Skin of body (tissue), 3 donors: ENCODE measurements at places on chromosomes 5 and 9. TPM values are rescaled to one million over a fixed set of nuclear protein-coding genes. Genes with fewer than 3 reads are reported as not detected.

TNFSF15 gene
- 0.59 TPM for total RNA-seq

- peak; percentile 63 for DNase-seq
Measured at GRCh38 chr5:151155775-151156506, 1.6 kb downstream of the ANXA6 start.

NEUROG1 gene
- total RNA-seq: not detected

DNA sequence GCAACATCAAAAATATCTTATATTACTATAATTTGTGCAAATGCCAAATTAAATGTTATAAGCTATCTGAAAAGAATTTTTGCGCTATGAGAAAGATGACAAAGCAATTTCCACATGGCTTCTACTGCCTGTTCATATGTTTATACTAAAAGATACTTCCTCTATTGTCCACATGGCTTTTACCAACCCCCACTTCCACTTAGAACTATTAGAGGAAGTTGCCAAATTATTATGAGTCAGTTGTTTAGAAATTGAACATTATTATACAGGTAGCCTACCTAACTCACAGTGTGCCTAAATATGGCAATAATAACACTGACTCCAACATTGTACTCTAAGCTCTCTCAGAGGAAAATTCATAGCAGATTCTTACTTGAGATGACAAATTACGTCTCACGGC lies 37.6 kb upstream of the SLC27A6 start:
- no peak for DNase-seq

- no peak for DNase-seq
Measured at GRCh38 chr9:21506626-21507482, 24.7 kb upstream of the IFNE start.

GRCh38 chr5:163360656-163361055 lies 76.7 kb upstream of the CCNG1 start:
- DNase-seq: no peak

DNA sequence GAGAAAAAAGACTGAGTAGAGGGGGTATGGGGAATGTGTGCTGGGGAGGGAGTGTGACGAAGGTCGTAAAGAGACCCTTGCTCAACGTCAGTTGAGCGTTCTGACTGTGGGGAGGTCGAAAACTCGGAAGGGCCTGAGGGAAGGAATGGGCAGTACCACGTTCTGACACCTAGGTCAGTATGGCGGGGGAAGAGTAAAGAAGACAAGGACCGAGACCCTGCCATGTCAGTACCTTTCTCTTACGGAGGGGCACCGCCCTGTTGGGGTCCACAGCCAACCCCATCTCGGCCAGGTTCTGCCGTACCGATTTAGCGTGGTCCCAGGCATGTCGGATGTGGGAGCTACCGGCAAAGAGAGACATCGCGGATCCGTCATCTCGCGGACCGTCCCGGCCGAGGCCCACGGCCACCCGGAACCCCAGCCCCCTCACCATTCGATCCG lies 375 bp downstream of the NOP16 start:
- DNase-seq: no peak

- DNase-seq: peak; percentile 95
Measured at GRCh38 chr9:5626727-5627634, 1.9 kb upstream of the RIC1 start.

- no peak for DNase-seq
Measured at GRCh38 chr5:56303511-56303910, 70.4 kb upstream of the ANKRD55 start.

GRCh38 chr9:113919871-113920270 lies 43.8 kb downstream of the ZNF618 start:
- no peak for DNase-seq
